ENCODE measurements at places on chromosomes 6 and 20.

- DNase-seq = no peak
Observed at GRCh38 chr6:34120953-34121675, 24.8 kb downstream of the GRM4 start.

DNA sequence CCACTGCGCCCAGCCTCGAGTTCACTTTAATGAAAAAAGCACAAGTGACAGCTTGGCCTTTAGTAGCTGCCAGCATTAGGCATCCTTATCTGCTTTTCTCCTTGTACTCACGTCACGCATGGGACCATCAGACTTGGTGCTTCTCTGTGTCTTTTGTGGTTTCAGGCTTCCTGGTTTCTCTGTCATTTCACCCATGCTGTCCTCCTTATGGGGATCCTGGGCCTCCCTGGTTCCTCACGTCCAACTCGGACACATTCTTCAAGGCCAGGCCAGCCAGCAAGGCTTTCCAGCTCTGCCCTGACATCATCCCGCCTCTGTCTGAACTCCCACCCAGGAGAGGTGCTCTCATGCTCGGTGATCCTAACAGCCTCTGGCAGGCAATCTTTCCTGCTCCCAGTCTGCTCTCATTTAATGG is 83.2 kb downstream of the TIAM2 start:
- no peak for DNase-seq

DNA sequence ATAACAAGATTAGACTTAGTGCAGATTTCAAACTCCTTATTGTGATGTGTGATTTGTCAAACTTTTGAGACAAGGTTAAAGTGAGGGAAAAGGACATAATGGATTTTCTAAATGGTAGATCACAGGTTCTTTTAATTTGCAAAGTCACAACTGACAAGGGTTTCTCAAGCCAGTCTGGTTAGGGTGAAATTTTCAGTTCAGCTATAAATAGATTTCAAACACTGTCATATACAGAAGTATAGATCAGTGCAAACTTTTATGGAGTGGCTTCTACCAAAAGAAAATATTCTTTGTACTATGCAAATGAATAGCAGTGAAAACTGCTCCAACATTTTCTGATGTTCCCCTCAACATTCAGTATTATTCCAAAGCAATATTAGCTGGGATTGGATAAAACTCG is 337.1 kb upstream of the MAN1A1 start:
- no peak for DNase-seq

- no peak for DNase-seq
Observed at GRCh38 chr20:34062570-34063482, 49.2 kb downstream of the EIF2S2 start.

GRCh38 chr20:47343007-47343472 is 13.5 kb downstream of the ZMYND8 start:
- no peak for DNase-seq

DNA sequence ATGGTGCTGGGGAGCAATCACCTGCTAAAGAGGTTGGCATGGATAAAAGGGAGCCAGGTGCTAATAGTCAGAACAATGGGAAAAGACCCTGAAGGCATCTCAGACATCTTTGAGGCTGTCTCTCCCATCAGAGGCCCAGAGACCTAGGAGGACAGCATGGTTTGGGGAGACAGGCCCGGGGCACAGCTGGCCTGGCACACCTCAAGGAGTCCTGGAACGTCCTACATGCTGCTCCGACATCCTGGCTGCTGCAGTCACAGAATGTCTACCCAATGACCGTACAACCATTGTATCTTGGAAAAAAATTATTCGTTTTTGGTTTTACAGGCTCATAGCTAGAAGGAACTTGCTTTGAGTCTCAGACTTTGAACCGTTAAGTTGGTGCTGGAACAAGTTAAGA is 4.4 kb downstream of the GMDS start:
- DNase-seq = no peak

DNA sequence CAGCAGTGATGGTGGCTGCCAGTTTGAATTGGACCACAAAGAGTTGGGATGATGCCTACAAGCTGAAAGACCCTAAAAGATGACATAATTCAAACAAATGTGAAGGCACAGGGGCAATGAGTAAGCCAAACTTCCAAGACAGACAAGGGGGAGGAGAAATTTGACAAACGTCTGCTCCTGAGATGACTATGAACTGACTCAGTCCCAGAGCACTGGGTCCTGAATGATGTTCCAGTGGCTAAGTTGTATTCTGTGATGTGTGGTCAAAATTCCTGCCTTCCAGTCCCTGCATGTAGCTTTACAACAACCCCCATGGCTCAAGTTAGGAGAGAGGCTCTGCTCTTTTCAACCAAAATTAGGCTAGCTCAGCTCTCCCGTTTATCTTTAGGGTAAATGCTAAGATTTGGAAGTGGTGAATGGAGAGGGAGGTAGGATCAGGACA is 86.1 kb upstream of the SIRPA start:
- DNase-seq = no peak

DNA sequence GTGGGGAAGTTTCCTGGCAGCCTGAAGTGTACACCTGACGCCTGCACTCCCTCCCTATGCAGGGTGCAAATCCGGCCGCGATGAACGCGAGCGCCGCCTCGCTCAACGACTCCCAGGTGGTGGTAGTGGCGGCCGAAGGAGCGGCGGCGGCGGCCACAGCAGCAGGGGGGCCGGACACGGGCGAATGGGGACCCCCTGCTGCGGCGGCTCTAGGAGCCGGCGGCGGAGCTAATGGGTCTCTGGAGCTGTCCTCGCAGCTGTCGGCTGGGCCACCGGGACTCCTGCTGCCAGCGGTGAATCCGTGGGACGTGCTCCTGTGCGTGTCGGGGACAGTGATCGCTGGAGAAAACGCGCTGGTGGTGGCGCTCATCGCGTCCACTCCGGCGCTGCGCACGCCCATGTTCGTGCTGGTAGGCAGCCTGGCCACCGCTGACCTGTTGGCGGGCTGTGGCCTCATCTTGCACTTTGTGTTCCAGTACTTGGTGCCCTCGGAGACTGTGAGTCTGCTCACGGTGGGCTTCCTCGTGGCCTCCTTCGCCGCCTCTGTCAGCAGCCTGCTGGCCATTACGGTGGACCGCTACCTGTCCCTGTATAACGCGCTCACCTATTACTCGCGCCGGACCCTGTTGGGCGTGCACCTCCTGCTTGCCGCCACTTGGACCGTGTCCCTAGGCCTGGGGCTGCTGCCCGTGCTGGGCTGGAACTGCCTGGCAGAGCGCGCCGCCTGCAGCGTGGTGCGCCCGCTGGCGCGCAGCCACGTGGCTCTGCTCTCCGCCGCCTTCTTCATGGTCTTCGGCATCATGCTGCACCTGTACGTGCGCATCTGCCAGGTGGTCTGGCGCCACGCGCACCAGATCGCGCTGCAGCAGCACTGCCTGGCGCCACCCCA is 1.2 kb downstream of the GPR6 start:
- DNase-seq = no peak

- DNase-seq = peak; percentile 88
Observed at GRCh38 chr20:309841-310644, 12.7 kb downstream of the ZCCHC3 start.

DNA sequence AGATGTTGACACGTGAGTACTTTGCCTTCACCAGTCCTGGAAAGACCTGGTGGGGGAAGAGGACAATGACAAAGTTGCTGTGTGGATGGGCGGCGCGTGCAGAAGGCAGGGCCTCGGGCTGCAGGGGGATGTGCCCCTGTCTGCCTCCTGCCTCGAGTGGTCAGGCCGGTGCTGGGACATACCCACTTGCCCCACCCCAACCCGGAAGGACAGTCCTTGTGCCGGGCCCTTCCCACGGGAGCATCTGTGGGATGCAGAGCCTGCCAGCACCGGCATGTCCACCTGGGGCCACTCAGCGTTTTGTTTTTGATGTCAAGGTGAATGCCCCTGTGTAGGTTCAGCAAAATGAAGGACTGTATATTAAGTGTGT is 60.5 kb upstream of the BHLHE23 start:
- no peak for DNase-seq

- no peak for DNase-seq
Observed at GRCh38 chr20:34579191-34579978, 20.9 kb downstream of the MAP1LC3A start.

DNA sequence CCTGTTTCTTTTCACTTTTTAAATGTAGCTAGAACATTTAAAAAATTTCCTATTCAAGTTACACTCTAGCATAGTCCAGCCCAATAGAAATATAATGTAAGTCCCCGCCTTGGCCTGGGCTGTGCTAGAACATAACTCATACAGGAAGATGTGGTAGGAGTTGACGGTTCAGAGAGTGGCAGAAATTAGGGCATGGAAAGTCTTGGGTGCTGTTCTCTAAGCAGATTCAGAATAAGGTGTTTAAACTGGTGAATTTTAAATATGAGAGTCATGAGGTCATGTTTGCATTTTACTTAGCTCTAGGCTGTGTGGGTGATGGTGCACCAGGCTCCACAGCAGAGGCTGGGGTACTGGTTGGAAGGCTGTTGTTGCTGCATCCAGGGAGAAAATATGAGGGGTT is 256.5 kb downstream of the FARS2 start:
- peak; percentile 54 for DNase-seq

- DNase-seq = no peak
Observed at GRCh38 chr6:152034631-152035030, 227.1 kb downstream of the ESR1 start.

DNA sequence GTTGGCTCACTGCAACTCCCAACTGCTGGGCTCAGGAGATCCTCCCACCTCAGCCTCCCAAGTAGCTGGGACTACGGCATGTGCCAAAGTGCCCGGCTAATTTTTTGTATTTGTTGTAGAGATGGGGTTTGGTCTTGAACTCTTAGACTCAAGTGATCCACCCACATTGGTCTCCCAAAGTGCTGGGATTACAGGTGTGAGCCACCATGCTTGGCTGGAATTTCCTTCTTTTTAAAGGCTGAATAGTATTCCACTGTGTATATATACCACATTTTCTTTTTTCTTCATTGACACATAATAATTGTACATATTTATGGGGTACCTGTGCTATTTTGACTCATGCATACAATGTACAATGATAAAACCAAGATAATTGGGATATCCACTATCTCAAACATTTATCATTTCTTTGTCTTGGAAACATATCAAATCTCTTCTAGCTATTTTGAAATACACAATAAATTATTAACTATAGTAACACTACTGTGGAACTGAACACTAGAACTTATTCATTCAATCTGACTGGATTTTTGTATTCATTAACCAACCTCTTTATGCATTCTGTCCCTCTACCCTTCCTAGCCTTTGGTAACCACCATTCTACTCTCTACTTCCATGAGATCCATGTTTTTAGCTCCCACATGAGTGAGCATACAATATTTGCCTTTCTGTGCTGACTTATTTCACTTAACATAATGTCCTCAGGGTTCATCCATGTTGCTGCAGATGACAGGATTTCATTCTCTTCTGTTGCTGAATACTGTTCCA is 7.8 kb downstream of the MDC1 start:
- DNase-seq = no peak

DNA sequence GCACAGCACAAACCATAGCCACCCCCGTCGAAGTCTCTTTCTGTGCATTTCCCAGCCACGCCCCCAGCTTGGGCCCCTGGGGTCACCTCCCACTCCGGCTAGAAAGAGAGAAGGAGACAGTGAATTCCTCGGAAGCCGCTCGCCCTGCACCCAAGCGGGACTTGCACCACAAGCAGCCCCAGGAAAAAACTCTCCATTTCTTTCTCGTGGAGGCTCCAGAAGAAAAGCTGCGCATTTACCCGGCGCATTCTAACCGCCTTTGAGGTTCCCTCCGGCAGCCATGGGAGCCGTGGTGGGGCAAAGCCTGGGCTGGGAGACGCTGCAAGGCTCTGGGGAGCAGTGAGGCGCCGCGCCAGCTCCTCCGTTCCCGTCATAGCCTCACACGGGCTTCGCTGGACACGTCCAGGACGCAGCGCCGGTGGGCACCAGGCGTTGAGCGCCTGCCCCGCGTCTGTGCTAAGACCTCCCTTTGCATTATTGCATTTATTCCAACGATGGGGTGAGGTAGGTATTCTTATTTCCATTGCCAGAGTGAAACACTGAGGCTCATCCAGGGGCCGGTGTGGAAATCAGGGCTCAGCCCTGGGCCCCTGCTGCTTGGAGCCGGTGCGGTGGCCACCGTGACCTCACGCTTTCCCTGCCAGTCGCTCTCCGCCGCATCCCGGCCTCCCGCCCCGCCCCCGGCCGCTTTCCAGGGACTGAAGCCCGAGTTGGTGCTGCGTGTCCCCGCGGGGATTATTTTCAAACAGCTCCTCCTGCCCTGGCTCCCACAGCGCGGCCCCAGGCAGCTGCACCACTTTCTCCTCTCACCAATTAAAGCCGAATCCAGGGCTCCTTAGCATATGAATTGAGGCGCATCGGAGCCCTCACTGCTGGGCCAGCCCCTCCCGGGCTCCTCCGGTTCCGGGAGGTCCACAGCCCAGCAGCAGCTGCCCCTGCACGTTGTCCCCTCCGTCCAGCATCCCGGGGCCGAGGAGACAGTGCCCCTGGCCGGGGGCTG is 148.3 kb upstream of the AFDN start:
- no peak for DNase-seq

- no peak for DNase-seq
Observed at GRCh38 chr6:66848244-66848953, 1141.4 kb upstream of the EYS start.

DNA sequence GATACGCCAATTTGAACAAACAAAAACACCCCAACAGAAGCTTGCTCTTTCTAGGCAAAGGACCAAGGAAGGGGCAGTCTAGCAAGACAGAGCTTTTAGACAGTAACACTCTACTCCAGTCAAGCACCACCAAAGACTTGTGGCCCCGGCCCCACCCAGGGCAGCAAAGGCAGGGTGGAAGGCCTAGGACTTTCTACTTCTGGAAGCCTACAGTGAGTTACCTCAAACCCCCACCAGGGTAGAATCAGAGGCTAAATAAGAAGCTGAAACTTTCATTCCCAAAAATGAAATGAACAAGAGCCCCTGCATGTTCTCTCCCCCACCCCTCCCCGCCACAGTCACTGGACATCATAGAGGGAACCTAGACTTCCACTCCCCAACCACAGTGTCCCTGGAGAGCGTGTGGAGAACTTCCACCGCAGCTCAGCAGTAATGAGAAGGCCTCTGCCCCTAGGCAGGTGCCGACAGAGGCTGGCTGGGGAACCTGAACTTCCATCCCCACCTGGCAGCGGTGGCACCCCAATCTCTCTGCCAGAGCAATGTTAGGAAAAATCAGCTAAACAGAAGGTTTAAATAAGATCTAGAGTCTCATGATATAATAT is 40.0 kb downstream of the KATNA1 start:
- DNase-seq = no peak

DNA sequence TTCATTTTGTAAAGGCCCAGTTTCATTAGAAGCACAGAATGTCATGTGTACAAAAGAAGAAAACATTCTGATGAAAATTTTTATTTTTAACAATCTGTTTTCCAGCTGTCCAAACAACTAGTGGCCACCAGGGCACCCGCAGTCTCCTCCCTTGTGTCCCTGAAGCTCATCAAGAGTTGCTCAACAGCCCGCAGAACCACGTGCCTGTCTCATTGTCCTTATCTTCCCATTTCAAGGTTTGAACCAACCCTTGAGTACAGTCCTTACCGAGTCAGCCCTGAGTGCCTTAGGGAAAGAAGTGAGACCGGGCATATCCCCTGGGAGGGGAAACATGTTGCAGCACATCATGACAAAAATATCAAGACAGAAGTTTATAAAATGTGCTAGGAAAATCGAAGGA is 15.9 kb upstream of the ZNF133 start:
- DNase-seq = no peak

DNA sequence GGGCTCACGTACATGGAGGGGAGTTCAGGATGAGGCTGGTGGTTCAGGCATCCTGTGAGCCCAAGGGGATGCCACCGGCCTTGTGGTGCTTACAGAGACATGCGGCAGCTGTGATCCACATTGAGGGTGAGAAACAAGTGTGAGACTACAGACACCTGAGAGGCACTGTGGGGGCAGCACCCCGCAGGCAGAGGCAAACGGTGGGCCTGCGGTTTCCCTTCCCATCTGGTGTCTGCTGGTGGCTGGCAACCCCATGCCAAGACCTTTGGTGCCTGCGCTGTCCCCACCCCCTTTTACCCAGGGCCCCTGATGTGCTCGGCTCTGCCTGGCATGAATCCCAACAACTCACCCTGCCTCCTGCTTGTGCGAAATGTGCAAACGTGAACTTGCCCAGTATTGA is 42.0 kb downstream of the ERMARD start:
- no peak for DNase-seq
